Sigmoid colon (tissue), 7 donors: ENCODE measurements at places on chromosomes 13 and 19. TPM values are rescaled to one million over a fixed set of nuclear protein-coding genes. Genes with fewer than 3 reads are reported as not detected.

DNA sequence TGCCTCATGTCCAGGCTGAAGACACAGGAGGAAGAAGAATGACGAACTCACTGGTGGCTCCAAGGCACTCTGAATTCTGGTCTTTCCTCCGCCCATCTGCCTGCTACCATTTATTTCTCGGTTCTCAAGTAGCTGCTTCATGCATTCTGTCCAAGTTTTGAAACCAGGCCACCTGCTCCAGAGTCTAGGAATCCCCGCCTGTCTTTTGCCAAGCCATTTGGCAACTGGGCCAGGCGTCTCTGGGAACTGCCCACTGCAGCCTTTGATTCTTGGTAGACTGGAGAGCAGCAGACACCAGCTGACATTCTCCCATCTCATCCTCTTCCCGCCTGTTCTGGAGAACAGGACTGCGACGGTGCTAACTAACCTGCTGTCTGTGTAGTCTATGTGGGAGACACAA lies 10.8 kb downstream of the SLC35E1 start:
- H3K36me3 ChIP-seq = peaks cover 6% of the 10 kb centered on the region
- H3K4me1 ChIP-seq = no peaks in the 10 kb centered on the region
- H3K4me3 ChIP-seq = no peak overlapping the region
- no peak overlapping the region for H3K27ac ChIP-seq

DNA sequence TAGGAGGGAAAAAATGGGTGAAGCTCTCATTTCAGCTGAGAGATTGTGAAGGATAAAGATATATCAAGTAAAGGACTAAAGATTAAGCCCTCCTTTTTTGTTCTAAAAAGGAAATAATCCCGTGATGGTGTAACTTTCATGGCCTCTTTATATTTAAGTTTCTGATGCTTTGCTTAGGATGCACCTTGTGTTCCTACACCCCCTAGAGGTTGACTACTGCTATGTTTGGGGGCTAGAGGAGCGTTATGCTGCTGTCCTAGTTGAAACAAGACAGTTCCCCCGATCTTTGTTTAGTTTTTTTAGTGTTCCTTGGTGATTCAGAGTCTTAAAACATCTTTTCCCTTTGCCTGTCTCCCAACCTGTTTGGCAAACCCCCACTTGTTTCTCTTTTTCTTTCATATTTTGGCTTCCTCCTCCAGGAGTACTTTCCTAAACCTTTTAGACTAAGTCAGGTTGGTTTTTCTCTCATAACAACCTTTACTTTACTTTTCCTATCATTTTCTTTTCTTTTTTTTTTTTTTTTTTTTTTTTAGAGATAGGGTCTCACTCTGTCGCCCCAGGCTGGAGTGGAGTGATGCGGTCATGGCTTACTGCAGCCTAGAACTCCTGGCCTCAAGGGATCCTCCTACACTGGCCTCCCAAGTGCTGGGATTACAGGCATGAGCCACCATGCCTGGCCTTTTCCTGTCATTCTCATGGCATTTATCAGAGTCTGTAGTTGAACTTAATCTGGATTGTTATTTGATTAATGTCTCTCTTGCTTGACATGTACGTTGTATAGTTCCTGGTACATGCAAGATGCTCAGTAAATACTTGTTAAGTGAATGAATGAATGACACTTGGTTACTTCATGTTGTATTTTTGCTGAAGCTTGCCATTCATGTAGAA lies 2.8 kb downstream of the UBA2 start:
- no peak overlapping the region for H3K27ac ChIP-seq
- H3K4me3 ChIP-seq = no peak overlapping the region
- H3K36me3 ChIP-seq = peaks cover 36% of the 10 kb centered on the region
- H3K27me3 ChIP-seq = no peaks in the 10 kb centered on the region
- peaks cover 50% of the 10 kb centered on the region for H3K4me1 ChIP-seq

- H3K36me3 ChIP-seq = no peaks in the 10 kb centered on the region
- H3K4me3 ChIP-seq = no peak overlapping the region
- H3K27me3 ChIP-seq = no peaks in the 10 kb centered on the region
- H3K27ac ChIP-seq = peak overlapping the region; percentile 42
- peaks cover 10% of the 10 kb centered on the region for H3K4me1 ChIP-seq
These were observed 53.7 kb downstream of the RASA3 start for GRCh38 chr13:114078461-114079451.

- peaks cover 30% of the 10 kb centered on the region for H3K4me1 ChIP-seq
- H3K27me3 ChIP-seq = no peaks in the 10 kb centered on the region
- no peak overlapping the region for H3K4me3 ChIP-seq
- no peak for DNase-seq
- peak overlapping the region; percentile 93 for H3K27ac ChIP-seq
These were observed 3.5 kb upstream of the FTL start for GRCh38 chr19:48961673-48962028.

DNA sequence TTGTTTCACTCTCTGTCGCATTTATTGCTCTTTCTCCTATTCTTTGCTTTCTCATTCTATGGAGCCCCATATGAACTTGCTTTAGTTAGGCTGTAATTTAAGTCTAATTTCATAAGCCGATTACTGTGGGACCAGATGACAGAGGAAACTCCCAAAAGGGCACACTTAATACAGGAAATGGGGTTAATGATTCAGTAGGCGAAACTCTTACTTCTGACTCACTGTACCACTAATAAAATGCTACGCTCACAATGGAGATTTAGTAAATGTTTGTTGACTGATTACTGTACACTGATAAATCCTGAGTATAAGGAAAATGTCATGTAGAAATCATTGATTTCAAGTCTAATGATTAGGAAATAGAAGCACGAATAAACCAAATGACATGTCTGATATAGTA lies 276.4 kb downstream of the KLF5 start:
- H3K4me3 ChIP-seq = no peak overlapping the region
- H3K36me3 ChIP-seq = no peaks in the 10 kb centered on the region
- DNase-seq = no peak
- H3K27me3 ChIP-seq = no peaks in the 10 kb centered on the region
- H3K27ac ChIP-seq = no peak overlapping the region
- no peaks in the 10 kb centered on the region for H3K4me1 ChIP-seq

GRCh38 chr13:101019126-101019525 lies 344.5 kb upstream of the TMTC4 start:
- no peak for DNase-seq
- no peak overlapping the region for H3K4me3 ChIP-seq
- no peaks in the 10 kb centered on the region for H3K27me3 ChIP-seq
- no peaks in the 10 kb centered on the region for H3K4me1 ChIP-seq

GRCh38 chr13:104385404-104385803 lies 1319.2 kb upstream of the SLC10A2 start:
- no peaks in the 10 kb centered on the region for H3K36me3 ChIP-seq
- H3K4me1 ChIP-seq = no peaks in the 10 kb centered on the region
- H3K27me3 ChIP-seq = no peaks in the 10 kb centered on the region
- H3K4me3 ChIP-seq = no peak overlapping the region

- no peaks in the 10 kb centered on the region for H3K27me3 ChIP-seq
- H3K4me3 ChIP-seq = no peak overlapping the region
- H3K36me3 ChIP-seq = no peaks in the 10 kb centered on the region
- no peak for DNase-seq
- H3K27ac ChIP-seq = peak overlapping the region; percentile 74
These were observed 62.3 kb downstream of the EFNB2 start for GRCh38 chr13:106473154-106473553.

DNA sequence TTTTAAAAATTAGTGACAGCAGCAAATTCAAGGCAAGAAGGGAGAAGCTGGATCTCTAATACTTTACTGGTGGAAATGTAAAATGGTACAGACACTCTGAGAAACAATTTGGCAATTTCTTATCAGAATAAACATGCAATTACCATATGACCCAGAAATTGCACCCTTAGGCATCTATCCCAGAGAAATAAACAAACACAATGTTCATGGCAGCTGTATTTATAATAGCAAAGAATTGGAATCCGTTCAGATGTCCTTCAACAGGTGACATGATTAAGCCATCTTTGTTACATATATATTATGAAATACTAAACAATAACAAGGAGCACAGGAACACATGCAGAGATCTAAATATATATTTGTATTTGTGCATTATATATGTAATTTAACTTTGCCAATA lies 756.5 kb downstream of the SLITRK1 start:
- no peaks in the 10 kb centered on the region for H3K27me3 ChIP-seq
- H3K4me1 ChIP-seq = no peaks in the 10 kb centered on the region
- no peak overlapping the region for H3K4me3 ChIP-seq
- H3K36me3 ChIP-seq = no peaks in the 10 kb centered on the region
- no peak overlapping the region for H3K27ac ChIP-seq

- H3K27me3 ChIP-seq = no peaks in the 10 kb centered on the region
- H3K4me3 ChIP-seq = peak overlapping the region; percentile 77
- peak overlapping the region; percentile 89 for H3K27ac ChIP-seq
- DNase-seq = no peak
- H3K36me3 ChIP-seq = peaks cover 32% of the 10 kb centered on the region
These were observed 753 bp downstream of the ZNF235 start for GRCh38 chr19:44303976-44304568.

DNA sequence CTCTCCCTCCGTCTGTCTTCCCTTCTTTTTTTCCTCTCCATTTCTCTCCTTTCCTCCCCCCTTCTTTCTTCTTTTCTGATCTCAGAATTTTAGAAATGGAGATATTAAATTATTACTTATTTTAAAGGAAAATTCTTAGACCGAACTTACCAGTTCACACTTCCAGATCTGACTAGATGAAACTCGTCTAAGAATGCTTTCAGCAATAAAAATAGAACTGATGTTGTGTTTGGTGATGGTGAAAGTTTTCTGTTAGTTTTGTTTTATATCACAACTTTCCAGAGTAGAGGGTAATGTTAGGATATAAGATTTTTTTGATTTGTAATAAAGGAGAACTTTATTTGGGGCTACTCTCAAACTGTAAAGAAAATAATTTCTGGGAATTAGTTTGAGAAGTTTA lies 29.9 kb downstream of the UCHL3 start:
- no peak for DNase-seq
- no peaks in the 10 kb centered on the region for H3K4me1 ChIP-seq
- H3K4me3 ChIP-seq = no peak overlapping the region
- H3K36me3 ChIP-seq = peaks cover 5% of the 10 kb centered on the region

GRCh38 chr19:54312436-54313377 lies at the start of gene LILRA5:
TSS of gene LILRA5 (minus strand) at chr19:54313166. CDS start at chr19:54313019, 147 bp downstream.
- H3K27ac ChIP-seq = no peak within 1 kb of the TSS
- no peak within 1 kb of the TSS for H3K4me3 ChIP-seq
- H3K27me3 ChIP-seq = peaks cover 7% of the 10 kb centered on the region
- H3K4me1 ChIP-seq = no peaks in the 10 kb centered on the region
- no peaks in the 10 kb centered on the region for H3K36me3 ChIP-seq
- peak; percentile 68 for DNase-seq

- peak overlapping the region; percentile 100 for H3K27ac ChIP-seq
- H3K36me3 ChIP-seq = no peaks in the 10 kb centered on the region
- peaks cover 58% of the 10 kb centered on the region for H3K4me1 ChIP-seq
These were observed 1.9 kb downstream of the BBC3 start for GRCh38 chr19:47228937-47229675.

DNA sequence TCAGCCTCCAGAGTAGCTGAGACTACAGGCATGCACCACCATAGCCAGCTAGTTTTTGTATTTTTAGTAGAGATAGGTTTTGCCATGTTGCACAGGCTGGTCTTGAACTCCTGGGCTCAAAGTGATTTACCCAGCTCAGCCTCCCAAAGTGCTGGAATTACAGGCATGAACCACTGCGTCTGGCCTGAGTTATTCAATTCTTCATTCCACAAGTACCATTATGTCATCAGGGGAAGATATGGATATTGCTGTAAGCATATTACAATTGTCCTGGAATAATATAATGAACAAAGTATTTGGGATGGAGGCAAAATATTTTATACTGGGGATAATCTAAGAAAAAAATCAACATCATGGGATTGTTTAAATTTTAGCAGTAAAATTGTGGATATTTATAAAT lies 646.0 kb upstream of the SLITRK6 start:
- no peak for DNase-seq
- H3K4me1 ChIP-seq = no peaks in the 10 kb centered on the region
- H3K27ac ChIP-seq = no peak overlapping the region
- H3K27me3 ChIP-seq = no peaks in the 10 kb centered on the region

DNA sequence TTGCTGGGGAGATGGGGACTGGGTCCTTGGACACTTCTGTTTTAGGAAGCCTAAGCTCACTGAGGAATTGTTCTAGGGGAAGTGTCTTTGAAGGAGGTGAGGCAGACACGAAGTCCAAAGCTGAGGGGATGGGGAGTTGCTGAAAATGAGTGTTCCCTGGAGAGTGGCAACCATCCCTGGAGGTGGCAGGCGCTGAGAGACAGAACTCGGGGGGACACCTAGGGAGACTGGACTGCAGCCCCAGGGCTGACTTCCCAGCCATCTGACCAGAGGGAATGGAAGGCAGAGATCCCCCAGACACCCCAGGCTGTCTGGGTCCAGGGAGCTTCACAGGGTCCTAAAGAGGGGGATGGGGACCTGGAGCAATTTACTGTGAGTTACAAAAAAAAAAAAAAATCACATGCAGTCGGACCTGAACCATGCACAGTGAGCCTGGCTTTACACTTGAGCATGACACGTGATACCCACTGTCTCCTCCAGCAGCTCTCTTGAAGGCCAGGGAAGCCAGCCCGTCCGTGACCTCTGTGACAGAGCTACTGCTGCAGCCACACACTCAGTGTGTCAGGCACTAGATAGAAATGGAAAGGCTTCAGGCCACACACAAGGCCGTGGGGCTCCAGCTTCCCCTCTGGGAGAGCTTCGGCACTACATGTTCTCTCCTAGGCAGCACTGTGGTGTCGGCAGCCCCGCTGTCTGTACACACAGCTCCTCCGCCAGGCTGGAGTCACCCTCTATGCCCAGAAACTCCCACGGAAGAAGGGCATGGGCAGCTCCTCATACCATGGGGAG lies 77.1 kb upstream of the KCTD15 start:
- no peak overlapping the region for H3K27ac ChIP-seq
- DNase-seq = no peak
- peaks cover 12% of the 10 kb centered on the region for H3K27me3 ChIP-seq
- no peak overlapping the region for H3K4me3 ChIP-seq

DNA sequence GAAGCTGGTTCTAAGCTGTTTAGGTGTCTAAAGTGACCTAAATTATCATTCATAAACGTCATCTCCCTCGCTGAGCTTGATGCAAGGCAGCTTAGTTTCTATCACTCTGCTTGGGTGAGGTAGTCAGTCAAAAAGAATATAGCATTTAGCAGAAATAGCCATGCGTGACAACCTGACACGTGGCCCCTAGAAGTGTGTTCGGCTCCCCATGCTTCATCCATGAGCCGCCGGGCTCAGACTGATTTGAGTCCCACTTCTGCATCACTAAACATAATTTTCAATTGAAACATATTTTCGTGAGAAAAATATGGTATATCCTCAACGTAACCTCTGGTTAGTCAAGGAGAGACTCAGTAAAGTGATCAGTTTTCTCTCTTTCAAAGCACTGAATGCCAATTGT lies 459.8 kb downstream of the IRS2 start:
- no peak overlapping the region for H3K27ac ChIP-seq
- no peaks in the 10 kb centered on the region for H3K27me3 ChIP-seq
- H3K4me3 ChIP-seq = no peak overlapping the region

- H3K4me3 ChIP-seq = no peak overlapping the region
- DNase-seq = no peak
- H3K4me1 ChIP-seq = peaks cover 2% of the 10 kb centered on the region
- peaks cover 29% of the 10 kb centered on the region for H3K27me3 ChIP-seq
- H3K36me3 ChIP-seq = no peaks in the 10 kb centered on the region
These were observed 294.2 kb downstream of the ZNF536 start for GRCh38 chr19:30666301-30666803.

GRCh38 chr13:32917504-32917903 lies 98.7 kb upstream of the KL start:
- no peaks in the 10 kb centered on the region for H3K36me3 ChIP-seq
- H3K27me3 ChIP-seq = no peaks in the 10 kb centered on the region
- no peak overlapping the region for H3K4me3 ChIP-seq
- H3K27ac ChIP-seq = no peak overlapping the region
- H3K4me1 ChIP-seq = no peaks in the 10 kb centered on the region

GRCh38 chr19:16601378-16602052 lies 26.5 kb downstream of the MED26 start:
- no peaks in the 10 kb centered on the region for H3K36me3 ChIP-seq
- H3K27ac ChIP-seq = no peak overlapping the region
- no peak overlapping the region for H3K4me3 ChIP-seq
- no peaks in the 10 kb centered on the region for H3K27me3 ChIP-seq
- no peak for DNase-seq

ZDHHC20 gene
- total RNA-seq = 56.5 TPM

MEDAG gene
- 16.3 TPM for total RNA-seq

SIGLEC14 gene
- 5.6 TPM for total RNA-seq
